Right ventricle myocardium superior (tissue), 1 donor: ENCODE measurements at places on chromosomes 11 and 22. TPM values are rescaled to one million over a fixed set of nuclear protein-coding genes. Genes with fewer than 3 reads are reported as not detected.

DNA sequence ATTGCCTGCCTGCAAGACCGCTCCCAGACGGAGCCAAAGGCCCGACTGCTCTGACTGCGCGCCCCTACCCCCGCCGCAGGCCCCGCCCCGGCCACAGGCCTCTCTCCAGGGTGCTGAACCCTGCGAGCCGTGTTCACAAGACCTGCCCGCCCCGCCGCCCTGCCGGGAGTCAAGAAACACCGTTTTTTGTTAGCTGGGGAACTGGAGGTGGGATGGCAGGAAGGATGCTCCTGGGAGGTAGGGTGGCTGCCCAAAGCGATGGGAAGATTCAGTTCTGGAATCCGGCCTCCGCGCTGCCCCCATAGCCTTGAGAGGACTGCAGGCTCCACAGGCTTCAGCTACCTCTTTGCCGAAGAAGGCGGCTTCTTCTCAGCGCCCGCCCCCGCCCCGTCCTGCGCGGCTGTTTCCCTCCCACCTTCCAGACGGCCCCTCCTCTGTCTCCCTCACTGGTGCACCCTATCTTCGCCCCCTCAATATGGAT lies 2.7 kb upstream of the PDE2A start:
- peak; percentile 80 for DNase-seq

Gene OSM
- total RNA-seq, result 0.11 TPM

Gene FAM118A
- total RNA-seq, result 21.1 TPM

DNA sequence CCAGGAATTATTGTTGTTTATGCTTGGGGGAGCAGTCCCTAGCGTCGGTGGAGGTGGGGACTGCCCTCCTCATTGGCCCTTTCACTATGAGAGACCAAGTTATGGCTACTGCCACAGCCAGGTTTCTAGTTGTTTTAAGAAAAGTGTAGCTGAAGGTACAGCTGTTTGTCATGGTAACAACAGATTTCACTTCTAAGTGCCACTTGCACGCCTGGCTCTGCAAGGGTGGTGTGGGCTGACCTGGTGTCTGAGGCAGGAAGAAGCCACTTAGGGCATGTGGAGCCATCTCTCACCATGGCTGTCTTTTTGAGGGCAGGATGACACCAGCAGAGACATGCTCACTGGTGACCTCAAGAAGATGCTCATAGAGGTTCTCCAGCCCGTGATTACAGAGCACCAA lies 46.3 kb upstream of the MPEG1 start:
- DNase-seq, result no peak

DNA sequence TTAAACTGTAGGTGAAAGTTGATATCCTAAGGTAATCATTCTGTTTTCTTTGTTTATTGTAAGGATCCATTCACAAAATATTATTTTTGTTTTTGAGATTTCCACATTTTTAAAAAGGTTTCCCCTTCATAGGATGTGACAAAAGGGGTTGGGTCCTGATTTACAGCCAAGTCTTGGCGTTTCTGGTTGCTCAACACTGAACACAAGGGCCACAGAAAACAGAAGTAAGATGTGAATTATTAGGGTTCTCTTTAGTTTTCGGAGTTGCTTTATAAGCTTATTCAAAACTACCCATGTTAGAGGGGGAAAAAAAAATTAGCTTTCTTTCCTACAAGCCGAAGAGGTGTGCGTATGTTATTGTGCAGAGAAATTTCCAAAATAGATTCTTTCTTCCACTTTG lies 30.0 kb upstream of the FLI1 start:
- DNase-seq, result peak; percentile 32

DNA sequence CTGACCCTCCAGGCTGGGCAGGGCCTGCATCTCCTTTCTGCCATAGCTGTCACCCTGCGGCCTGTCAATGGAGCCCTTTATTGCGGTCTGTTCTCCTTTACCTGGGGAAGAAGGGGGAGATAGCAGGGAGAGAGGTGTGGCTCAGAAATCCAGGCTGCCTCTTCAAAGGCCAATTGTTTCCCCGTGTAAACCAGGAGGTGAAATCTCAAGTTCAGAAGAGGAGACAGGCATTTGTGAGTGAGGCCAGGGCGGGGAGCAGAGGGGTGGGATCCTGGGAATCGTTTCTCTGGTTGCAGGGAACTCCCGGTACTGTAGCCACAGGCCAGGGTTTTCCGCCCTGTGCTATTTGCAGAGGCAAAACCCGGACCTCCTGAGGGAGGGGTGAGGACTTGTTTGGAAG lies 9.1 kb downstream of the DCPS start:
- no peak for DNase-seq

Gene DEUP1
- not detected for total RNA-seq

- no peak for DNase-seq
Observed at GRCh38 chr11:19511066-19511412, 201.6 kb upstream of the NAV2 start.

GRCh38 chr22:31291481-31292235 lies 630 bp downstream of the PIK3IP1 start:
- no peak for DNase-seq

GRCh38 chr11:83449338-83449913 lies 163.3 kb upstream of the CCDC90B start:
- no peak for DNase-seq

- no peak for DNase-seq
Observed at GRCh38 chr11:7292922-7293321, 41.2 kb downstream of the SYT9 start.

DNA sequence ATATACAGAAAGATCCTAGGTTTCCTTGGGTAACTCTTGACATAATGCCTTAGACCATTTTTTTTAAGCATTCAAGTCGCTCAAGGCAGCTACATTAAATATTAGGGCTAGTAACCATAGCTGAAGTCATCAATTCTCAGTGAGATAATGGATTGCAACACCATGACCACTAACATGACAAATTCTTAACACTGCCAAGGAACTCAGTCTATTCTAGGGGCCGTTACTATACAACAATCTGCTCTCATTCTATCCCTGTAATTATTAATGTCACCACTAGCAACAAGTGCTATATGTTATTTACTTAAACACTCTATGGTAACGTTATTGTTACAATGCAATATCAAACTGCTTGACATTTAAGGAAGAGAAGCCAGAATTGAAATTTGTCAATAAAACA lies 3.2 kb upstream of the STK33 start:
- no peak for DNase-seq

Gene KRTAP5-2
- not detected for total RNA-seq

Gene FAT3
- total RNA-seq, result 0.24 TPM
